Endodermal cell (in vitro differentiated cells): ENCODE measurements at places on chromosomes 13 and 19. TPM values are rescaled to one million over a fixed set of nuclear protein-coding genes. Genes with fewer than 3 reads are reported as not detected.

GRCh38 chr13:59450229-59450628, 713.5 kb downstream of the DIAPH3 start:
- no peak for DNase-seq

- no peak for DNase-seq
Measured at GRCh38 chr13:112259511-112259910, 116.6 kb upstream of the SPACA7 start.

Gene INAFM1
- 8.7 to 10.4 TPM (median 8.9 TPM) in 3 replicates for total RNA-seq

Gene BORCS8
- 27.5 and 34.3 TPM in 2 replicates for total RNA-seq
